ENCODE measurements at places on chromosomes 12 and 14.

DNA sequence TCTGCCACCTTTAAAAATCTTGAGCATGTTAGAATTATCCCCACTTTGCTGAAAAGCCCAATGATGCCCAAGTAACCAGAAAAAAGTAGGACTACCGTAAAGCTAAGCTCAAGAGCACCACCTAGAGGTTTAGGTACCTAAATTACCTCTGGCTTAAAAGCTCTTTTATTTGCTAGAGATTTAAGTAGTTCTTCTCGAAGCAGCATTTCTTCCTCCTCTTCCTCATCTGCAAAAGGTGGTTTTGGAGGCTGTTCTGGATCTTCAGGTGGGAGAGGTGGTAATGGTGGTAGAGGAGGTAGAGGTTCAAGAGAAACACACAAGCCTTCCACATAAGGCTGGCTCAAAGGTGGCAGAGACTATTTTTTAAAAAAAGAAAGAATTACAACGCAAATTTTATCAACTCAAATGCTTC, 26.9 kb downstream of the ZFC3H1 start:
- no peak for DNase-seq

GRCh38 chr12:26867080-26867479, 34.1 kb upstream of the ITPR2 start:
- no peak for DNase-seq

DNA sequence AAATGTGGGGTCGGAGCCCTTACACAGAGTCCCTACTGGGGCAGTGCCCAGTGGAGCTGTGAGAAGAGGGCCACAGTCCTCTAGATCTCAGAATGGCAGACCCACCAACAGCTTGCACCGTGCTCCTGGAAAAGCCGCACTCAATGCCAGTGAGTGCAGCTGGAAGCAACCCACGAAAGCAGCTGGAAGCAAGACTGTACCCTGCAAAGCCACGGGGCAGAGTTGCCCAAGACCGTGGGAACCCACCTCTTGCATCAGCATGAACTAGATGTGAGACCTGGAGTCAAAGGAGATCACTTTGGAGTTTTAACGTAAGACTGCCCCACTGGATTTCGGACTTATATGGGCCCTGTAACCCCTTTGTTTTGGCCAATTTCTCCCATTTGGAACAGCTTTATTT, 12.3 kb downstream of the GTF2A1 start:
- no peak for DNase-seq

GRCh38 chr12:1618489-1618888, 10.5 kb upstream of the WNT5B start:
- DNase-seq, result no peak

DNA sequence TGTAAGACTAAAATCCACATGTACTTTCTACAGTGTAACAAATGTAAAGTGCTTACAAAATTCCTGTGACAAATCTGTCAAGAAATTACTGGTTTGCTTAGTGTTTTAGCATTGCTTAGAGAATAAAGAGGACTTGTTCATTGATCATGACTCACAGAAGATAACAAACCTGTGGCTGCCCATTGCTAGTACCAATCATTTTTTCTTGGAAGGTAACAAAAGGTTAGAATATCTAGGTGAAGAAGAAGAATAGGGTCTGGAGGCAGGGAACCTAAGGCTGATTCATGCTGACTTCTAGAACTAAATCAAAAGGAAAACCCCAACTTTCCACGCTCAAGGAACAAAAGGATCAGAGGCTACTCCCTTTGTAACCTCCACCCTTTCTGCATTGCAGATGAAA, 232.7 kb upstream of the ABCD2 start:
- no peak for DNase-seq

DNA sequence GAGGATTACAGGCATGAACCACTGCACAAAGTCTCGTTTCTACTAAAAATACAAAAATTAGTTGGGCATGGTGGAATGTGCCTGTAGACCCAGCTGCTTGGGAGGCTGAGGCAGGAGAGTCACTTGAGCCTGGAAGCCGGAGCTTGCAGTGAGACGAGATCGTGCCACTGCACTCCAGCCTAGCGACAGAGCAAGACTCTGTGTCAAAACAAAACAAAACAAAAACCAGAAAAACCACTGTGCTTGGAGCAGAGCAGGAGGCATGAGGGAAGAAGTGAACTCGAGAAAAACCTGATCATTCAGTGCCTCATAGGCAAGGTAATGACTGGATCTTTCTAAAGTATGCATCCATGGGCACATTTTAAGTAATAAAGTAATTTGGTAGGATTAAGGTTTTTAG, 487.8 kb downstream of the KCNH5 start:
- no peak for DNase-seq

- DNase-seq, result no peak
Measured at GRCh38 chr14:87049950-87050349, 943.0 kb downstream of the GALC start.

DNA sequence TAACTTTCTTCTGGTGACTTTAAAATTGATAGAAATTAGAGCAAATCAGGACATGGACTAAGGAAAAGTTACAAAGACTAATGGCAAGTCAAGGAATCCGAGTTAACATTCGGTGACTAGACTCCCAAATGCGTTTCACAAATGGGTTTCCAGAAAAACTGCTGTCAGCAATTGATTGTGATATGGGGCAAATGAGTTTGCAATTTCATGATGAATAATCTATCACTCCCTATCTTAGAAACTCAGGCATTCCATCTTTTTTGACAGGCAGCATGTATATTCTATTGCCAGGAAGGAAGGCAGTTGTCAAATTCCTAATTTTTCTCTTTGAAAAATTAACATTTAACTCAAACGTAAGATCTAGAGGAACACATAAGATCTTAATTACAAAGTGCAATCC, 40.5 kb upstream of the PLXNC1 start:
- no peak for DNase-seq

GRCh38 chr12:49288412-49288853, 6.5 kb upstream of the PRPH start:
- peak; percentile 67 for DNase-seq

DNA sequence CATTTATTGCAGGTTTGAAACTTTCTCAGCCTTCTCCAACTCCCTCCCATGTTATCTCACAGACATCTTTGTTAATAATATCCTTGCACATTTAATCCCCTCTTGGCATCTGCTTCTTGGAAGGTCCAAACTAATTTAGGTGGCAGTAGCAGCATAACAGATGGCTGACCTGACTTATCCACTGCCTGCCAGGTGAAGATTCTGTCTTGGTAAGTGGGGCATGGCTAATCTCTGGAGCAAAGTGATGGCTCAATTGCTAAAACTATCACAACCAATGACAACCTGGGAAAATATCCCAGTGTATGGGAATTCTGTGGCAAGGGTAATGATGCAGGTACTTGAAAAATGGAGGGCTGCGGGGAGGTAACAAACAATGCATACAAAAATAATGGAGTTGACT, 58.2 kb upstream of the ALG10B start:
- no peak for DNase-seq

DNA sequence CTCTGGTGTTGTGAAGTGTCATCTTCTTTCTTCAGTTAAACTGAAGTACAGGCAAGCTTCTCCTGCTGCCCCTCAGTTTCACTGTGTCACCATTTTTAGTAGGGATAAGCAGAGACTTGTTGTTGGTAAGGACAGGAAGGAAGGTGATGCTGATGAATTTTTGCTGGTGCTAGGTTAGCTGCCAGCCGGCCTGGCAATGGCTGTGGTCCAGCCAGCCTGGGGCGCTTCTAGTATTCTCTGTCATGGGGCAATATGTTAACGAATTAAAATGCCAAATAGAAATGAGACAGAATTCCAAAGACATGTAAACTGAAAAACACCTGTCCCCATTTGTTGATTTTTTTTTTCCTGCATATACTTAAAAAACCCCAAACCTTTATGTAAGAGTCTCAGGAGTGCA, 602.9 kb downstream of the DIO2 start:
- DNase-seq, result no peak

DNA sequence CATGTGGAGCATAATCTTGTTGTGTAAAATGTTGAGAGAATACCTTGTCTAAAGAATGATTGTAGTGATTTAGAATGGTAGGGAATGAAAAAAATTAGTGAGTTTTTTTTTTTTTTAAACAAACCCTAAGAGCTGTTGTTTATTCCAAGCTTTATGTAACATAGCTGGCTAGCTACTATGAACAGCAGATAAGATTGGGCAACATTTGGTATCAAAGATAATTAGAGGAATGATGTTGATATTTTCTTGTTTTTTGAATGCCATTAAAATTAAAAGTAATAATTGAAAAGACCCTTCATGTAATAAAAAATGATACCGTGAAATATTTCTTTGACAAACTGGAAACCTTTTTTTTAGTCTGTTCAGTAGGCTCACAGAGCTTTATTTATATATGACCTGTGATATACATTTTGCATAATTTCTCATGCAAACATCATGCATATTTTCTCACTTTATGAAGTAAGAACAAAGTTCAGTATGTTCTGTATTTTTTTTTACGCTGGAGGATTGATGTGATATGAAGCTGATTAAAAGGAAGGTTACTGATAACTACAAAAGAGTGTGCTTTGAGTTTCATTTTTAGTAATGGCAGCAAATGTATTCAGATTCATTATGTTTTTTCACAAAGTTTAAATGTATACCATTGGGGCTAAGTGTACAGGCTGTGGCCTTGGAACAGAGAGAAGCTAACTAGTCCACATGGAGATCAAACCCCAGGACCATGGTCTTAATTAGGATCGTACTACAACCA, 8.1 kb downstream of the CPSF6 start:
- DNase-seq, result no peak

DNA sequence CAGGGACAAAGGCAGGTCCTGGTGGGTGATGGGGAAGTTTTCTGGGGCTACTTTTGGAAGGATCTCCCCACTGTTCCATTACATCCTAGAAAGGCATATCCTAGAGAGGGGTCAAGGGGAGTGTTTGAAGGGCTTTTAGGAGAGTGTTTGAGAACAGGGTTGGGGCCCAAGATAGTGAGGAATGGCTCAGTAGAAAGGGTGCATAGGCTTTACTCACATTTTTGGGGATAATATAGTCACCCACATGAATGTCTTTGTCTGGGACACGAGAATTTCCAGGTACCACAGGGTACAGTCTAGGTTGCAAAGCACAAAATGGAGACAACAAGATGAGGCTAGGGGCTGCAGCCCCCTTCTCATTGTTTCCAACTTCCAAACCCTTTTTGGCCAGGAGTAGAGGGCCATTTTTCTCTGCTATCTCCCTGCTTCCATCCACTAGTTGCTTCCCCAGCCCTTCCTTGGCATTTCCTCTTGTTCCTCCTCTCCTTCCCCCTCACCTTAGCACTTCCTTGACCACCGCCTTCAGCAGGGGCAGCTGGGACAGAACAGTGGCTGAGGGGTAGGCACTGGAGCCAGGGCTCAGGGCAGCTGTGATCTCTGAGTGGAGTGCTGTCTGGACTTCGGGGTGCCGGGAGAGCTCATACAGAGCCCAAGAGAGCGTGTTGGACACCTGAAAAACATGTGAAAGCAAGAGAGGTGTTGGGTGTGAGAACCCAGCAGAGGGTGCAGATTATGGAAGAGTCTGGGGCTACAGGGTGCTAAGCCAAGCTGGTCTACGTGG, 2.8 kb downstream of the CYP27B1 start:
- DNase-seq, result no peak

DNA sequence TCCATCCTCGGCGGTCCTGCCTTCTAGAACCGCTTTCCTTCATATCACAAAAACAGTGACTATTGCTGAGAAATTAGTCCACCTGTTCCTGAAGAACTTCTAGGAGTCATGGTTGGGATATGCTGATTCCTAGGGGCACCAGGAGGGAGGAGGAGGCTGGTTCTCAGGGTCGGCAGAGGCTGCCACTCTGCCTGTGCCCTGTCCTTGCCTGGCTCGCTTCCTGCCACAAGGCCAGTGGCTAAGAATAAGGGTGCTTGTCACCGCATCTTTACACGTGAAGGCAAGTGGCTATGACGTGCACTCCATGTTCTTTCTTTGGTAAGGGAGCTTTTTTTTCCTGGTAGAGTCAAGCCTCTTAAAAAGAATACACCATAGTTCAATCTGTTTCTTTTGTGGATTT, 18.7 kb upstream of the DGLUCY start:
- no peak for DNase-seq

DNA sequence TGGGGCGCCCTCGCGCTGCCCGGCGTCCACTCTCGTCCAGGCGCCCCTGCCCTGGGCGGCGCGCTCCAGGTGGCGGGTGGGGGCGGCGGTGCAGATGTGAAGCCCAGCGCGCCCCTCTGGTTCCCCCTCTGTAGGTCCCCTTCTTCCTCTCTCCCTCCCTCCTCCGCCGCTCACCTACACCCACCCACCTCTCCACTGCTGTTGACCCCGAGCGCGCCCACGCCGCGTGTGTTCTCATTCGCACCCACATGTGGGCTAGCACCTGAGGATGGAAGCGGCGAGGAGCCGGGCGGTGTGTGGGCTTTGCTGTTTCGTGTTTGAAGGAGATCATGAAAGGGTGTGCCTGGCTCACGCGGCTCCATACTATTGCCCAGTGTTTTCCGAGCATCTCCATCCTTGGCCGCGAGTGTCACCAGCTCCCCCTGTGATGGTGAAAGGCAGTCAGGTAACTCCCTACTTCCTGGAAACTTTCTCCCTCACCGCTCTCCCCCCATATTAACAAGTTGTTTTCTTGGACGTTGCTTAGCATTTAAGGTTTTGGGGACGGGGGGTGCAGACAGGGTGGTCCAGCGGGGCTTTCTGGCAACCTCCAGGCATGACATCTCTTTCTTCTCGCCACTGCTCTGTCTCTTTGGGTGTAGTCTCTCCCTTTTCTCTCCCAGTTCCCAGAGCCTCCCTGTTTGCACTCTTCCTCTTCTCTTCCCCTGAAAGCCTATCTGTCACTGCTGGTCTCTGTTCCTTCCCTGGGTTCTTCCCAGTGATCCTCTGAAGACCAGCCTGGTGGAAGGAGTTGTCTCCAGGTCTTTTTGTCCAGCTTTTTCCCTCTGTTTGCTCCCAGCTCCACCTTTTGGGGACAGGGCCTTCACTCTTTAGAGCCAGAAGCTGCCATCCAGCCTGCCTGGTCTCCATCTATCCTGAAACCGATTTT, 1.6 kb downstream of the CACNA1C start:
- DNase-seq, result no peak

DNA sequence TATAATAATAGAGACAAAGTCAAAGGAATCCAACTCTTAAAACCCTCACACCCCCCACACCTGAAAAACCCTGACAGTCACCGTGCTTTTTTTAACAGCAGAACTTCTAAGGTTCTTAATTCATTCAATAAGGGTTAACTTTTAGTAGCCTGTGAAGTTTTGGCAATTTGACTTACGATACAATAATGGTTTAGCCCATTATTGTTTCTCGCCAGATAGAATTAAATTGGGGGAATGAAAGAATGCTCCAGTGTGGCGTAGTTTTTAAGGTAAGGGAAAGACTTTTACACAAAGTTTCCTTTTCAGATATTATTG, 604 bp upstream of the MAGOHB start:
- DNase-seq, result no peak

- DNase-seq, result no peak
Measured at GRCh38 chr12:12327802-12328201, 22.2 kb downstream of the MANSC1 start.

GRCh38 chr12:53295070-53295890, at the start of gene PFDN5:
Gene PFDN5 (plus strand): TSS chr12:53295542. CDS start chr12:53295568, 26 bp downstream.
- DNase-seq, result peak; percentile 72

- no peak for DNase-seq
Measured at GRCh38 chr12:124930586-124930985, 16.1 kb upstream of the UBC start.

All from CD8-positive, alpha-beta memory T cell (primary cell).